ENCODE measurements at places on chromosomes 11 and 22. TPM values are rescaled to one million over a fixed set of nuclear protein-coding genes. Genes with fewer than 3 reads are reported as not detected.

AIFM3 gene
- total RNA-seq = 26.3 TPM

TMEM41B gene
- total RNA-seq = 42.6 TPM

GRAMD1B gene
- total RNA-seq = 92.0 TPM

OR8H3 gene
- total RNA-seq = not detected

GNB1L gene
- total RNA-seq = 6.7 TPM

INPP5J gene
- 2.7 TPM for total RNA-seq

SUSD2 gene
- total RNA-seq = 2.6 TPM

IL18 gene
- total RNA-seq = 4.4 TPM

All from camera-type eye (tissue), 1 donor.